ENCODE measurements at places on chromosomes 7 and 10. TPM values are rescaled to one million over a fixed set of nuclear protein-coding genes. Genes with fewer than 3 reads are reported as not detected.

The CACNB2 gene
- total RNA-seq: not detected

The SMO gene
- 25.5 TPM for total RNA-seq

The VWC2 gene
- not detected for total RNA-seq

The LEP gene
- not detected for total RNA-seq

The OR2A42 gene
- not detected for total RNA-seq
